Right lung (tissue), 10 donors: ENCODE measurements at places on chromosomes 6 and 20. TPM values are rescaled to one million over a fixed set of nuclear protein-coding genes. Genes with fewer than 3 reads are reported as not detected.
A peak's percentile ranks its signal among the peaks of the same experiment; 100 is the strongest.

- no peak for DNase-seq
Measured at GRCh38 chr20:51360451-51361201, 181.9 kb downstream of the NFATC2 start.

- peak; percentile 79 for DNase-seq
Measured at GRCh38 chr6:18990059-18990978, 603.2 kb downstream of the RNF144B start.

DNA sequence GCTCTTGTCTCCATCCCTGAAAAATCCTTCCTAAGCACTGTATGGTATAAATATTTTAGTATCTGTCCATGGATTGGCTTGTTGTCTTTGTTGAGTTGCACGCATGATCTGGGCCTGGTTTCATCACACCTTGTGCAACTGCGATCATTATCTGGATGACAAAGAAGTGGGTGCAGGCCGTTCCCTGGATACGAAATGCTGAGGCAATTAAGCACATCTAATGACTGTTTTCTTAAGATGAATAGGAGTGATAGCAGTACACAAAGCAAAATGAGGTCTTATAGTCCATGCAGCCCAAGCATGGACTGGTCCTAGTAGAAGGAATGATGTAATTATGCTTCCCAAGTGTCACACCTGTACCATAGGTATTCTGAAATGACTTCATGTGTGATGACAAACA, 47.8 kb downstream of the SLC35D3 start:
- DNase-seq = no peak

- no peak for DNase-seq
Measured at GRCh38 chr6:50610562-50610961, 102.8 kb upstream of the TFAP2D start.

- DNase-seq = no peak
Measured at GRCh38 chr20:54290636-54291035, 82.7 kb downstream of the PFDN4 start.

- DNase-seq = peak; percentile 42
Measured at GRCh38 chr6:37083243-37084138, 78.0 kb downstream of the FGD2 start.

- no peak for DNase-seq
Measured at GRCh38 chr6:152874846-152875568, 107.8 kb downstream of the FBXO5 start.

- peak; percentile 54 for DNase-seq
Measured at GRCh38 chr6:75306064-75306463, 21.5 kb upstream of the TMEM30A start.

- DNase-seq = no peak
Measured at GRCh38 chr6:51045548-51045947, 226.9 kb downstream of the TFAP2B start.

DNA sequence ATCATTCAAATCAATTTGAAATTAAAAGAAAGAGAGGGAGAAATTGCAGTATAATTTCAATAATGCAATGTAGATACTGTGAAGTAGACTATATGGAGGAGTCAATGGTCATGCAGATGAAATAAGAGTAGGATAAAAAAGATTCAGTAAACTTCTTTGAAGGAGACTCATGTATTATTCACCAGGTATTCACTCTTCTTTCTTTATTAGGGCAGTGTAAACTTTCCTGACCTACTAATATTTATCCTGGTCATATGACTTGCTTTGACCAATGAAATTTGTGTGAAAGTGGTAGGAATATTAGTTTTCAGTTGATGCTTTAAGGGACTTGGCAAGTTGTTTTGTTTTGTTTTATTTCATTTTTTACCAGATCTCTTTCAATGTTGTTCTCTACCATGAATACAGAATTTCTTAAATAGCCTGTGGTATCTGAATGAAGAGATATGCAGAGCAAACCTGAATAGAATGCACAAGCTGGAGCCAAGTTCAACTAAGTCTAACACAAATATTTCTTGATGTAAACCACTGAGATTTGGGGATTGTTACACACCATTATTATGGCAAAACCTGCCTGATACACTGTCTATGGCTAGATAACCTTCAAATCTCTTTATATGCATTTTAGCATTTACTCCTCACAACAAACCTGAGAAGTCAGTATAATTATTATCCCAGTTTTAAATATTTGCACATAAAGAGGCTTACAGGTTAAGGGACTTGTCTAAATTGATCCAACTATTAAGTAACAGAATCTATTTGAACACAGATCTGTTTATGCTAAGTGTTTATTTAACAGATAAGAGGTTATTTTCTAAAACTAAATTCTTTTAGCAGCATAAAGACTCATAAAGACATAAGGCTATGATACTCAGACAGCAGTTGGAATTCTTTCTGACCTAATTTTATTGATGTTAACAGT, 311.2 kb downstream of the PKHD1 start:
- DNase-seq = no peak

DNA sequence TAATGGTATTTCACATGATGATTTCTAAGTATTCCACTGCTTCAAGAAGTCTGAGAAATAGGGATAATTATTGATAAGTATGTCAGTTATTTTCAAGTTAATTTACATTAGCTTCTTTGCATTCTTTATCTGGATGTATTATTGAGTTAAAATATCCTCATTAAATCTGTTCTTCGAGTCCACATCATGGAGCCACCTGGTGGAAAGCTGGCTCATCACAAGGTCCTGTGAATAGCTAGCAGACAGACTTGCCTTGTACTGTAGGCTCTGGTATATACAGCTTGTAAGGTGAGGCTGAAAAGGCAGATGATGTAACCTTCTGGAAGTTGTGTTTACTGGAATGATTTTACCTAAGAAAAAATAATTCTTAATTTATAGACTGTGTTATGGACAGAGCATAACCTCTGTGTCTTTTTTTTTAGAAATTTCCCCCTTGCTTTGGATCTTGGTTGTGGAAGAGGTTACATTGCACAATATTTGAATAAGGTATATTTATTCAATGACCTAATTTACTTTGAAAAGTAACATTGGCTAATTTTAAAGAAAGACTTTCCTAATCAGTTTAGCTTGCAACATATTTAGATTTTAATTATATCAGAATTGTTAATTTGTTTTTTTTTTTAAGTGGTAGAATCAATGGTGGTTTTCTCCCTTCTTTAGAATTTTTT, 3.5 kb downstream of the NDUFAF5 start:
- peak; percentile 22 for DNase-seq

Gene NINL
- polyA plus RNA-seq = 63.2 TPM

Gene LY6G6F
- polyA plus RNA-seq = 1.2 TPM

Gene HLA-DRB5
- polyA plus RNA-seq = 25.6 TPM

Gene DPPA5
- not detected for polyA plus RNA-seq

Gene DNMT3B
- 5.6 TPM for polyA plus RNA-seq
